ENCODE measurements at places on chromosomes 13 and 19.

GRCh38 chr13:61413572-61414535 is 1.8 kb downstream of the PCDH20 start:
- DNase-seq, result no peak

DNA sequence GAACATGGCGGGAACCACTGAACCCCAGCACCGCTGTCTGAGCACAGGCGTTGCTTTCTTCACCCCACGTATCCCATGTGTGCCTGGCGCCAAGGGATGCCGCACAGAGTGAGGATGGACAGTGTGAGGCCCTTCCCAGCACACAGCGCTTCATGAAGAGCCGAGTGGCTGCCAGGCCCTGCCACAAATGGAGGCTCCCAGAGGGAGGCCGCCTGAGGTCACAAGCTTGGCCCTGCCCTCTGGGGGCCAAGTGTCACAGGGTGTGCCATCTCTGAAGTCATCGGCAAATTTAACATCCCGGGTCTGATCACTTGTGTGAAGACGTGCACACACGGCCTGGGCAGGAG is 24.4 kb downstream of the MPND start:
- no peak for DNase-seq

DNA sequence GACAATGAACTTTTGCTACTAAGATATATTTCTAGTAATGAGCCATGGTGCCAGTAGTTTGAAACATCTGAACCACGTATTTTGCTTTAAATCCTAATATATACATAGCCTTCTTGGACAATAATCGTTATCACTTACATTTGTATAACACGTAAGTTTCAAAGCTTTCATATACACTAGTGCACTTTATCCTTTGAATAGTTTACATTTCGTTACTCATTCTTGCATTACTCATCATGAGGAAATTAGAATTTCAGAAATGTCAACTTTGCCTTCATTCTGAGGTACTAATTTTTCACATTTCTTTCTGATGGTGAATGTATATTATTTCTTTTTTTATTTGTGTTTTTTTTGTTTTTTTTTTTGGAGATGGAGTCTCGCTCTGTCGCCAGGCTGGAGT is 5.8 kb downstream of the KBTBD7 start:
- DNase-seq, result no peak

- peak; percentile 58 for DNase-seq
Observed at GRCh38 chr19:47231215-47232054, 436 bp upstream of the BBC3 start.

GRCh38 chr19:36081385-36081784 is 26.7 kb downstream of the WDR62 start:
- DNase-seq, result no peak

DNA sequence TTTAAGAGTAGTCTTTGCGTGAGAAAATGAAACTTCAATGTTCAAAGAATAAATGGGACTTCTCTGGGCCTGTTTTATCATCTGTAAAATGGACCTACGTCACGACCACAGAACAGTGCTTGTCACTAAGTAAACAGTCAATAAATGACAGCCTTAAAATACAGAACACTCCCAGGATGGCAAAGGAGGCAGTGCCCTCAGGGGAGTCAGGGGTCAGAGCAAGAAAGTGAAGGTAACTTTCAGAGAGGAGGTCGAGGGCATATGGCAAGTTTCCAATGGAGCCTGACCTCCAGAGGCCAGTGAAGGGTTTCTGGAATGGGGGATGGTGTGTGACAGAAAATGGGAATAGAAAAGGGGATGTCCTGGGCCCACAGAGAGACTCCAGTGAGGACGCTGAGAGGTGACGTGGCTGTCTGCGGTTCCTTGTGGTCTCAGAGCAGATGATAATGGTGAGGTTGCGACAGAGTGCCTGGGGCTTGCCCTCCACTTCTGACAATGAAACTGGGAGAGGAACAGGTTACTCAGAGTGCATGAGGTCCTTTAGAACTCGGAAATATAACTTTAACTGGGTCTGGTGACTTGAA is 91.8 kb downstream of the UBL3 start:
- DNase-seq, result peak; percentile 99

DNA sequence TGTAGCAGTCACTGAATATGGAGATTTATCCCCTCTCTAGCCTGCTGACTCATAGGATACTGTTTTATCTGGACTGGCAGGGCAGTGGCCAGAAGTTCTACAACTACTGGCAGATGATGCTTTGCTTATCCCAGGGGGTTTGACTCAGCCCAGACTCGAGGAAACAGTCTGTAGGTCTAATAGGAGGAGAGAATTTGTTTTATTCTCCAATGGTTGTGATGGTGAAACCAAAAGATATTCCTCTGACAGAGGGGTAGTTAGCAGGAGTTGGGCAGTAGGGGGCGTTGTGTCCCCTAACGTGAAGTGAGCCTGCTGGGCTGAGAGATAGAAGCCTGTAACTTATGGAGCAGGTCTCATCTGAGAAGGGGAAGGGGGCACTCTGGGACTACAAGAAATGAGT is 74.9 kb downstream of the WTIP start:
- DNase-seq, result no peak

DNA sequence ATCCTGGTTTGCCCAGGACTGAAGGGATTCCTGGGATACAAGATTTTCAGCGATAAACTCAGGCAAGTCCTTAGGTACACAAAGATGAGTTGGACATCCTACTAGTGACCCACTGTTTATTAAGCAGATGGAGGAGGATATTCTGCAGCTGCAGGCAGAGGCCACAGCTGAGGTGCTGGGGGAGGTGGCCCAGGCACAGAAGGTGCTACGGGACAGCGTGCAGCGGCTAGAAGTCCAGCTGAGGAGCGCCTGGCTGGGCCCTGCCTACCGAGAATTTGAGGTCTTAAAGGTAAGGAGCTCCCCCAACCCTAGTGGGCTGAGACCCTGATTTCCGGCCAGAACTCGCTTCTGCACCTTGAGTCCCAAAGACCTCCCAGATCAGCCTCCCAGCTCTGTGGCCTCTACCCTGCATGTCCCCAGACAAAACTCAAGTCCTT is 607 bp downstream of the ANGPTL8 start:
- DNase-seq, result no peak

- DNase-seq, result no peak
Observed at GRCh38 chr13:78604782-78605611, 1.6 kb upstream of the POU4F1 start.

GRCh38 chr13:67630640-67631039 is 400.5 kb upstream of the PCDH9 start:
- no peak for DNase-seq

- no peak for DNase-seq
Observed at GRCh38 chr19:46069806-46070341, 29.1 kb upstream of the IGFL4 start.

- DNase-seq, result no peak
Observed at GRCh38 chr19:45211751-45212381, 33.3 kb downstream of the BLOC1S3 start.

DNA sequence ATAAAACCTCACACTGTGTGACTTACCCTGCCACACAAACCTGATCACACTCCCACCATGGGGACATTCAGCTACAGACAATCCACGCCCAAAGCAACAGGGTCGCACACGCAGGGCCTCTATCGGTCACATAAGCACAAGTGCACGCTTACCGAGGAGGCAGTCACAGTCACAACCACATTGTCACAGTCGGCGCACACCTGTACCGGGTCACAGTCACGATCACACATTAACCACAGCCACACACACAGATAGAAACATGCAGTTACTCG is 579 bp downstream of the ZNF566 start:
- peak; percentile 49 for DNase-seq

- DNase-seq, result no peak
Observed at GRCh38 chr13:20676213-20676612, 27.3 kb upstream of the IL17D start.

- no peak for DNase-seq
Observed at GRCh38 chr13:23323946-23324709, 109.4 kb downstream of the SACS start.

- no peak for DNase-seq
Observed at GRCh38 chr19:27618006-27618405, 1594.9 kb downstream of the UQCRFS1 start.

GRCh38 chr13:51112771-51113170 is 1.7 kb upstream of the C13orf42 start:
- no peak for DNase-seq

DNA sequence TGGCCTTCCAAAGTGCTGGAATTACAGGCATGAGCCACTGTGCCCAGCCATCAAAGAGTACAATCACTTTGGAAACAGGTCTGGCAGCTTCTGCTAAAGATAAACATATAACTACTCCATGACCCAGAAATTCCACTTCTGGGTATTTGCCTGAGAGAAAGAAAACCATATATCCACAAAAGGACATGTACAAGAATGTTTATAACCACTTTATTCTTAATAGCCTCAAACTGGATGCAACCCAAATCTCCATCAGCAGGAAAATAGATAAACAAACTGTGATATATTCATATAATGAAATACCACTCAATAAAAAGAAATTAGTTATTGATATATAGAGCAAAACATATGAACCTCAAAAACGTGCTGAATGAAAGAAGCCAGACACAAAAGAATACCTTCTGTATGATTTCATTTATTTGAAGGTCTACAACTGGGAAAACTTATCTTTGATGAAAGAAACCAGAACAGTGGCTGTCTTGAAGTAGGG is 40.5 kb downstream of the TEX26 start:
- DNase-seq, result no peak

GRCh38 chr19:6801485-6802086 is 29.1 kb downstream of the VAV1 start:
- peak; percentile 97 for DNase-seq

DNA sequence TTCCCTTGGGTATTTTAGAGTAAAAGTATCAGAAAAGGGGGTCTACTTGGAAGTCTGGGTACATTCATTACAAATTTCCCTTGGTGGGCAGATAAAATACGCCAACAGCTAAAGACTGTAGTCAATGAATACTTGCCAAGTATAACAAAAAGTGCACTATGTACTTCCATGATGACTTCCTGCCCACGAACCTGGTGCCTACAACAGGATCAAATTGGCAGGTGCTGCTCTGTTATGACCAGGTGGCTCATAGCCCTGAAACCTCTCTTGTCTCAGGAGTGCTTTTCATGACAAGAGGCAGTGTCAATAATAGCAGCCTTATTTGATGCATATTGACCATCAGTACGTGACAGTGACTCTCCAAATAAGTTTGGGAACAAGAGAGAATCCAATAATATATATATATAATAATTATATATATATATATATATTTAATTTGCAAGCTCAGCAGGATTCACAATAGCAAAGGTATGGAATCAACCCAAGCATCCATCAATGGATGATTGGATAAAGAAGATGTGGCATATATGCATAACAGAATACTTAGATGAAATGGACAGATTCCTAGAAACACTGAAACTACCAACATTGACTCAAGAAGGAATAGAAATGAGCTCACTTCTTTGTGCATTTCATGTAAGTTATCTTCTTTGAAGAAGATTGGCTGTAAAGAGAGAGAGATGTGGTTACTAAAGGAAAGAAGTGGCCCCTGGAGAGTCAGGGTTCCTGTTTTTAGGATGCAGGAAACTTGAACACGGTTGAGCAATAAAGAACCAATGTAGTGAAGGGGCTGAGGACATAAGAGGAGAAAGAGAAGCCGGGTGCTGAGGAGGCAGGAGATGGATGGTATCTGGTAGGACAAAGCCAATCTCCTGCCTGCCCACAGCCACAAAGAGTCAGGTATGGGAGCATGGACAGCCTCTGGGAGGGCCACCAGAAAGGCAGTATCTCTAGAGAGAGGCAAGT is 52.0 kb upstream of the GTF2F2 start:
- peak; percentile 56 for DNase-seq

- peak; percentile 16 for DNase-seq
Observed at GRCh38 chr19:42246143-42246921, 3.9 kb upstream of the GSK3A start.

- DNase-seq, result no peak
Observed at GRCh38 chr13:113497217-113497616, 6.7 kb upstream of the DCUN1D2 start.

DNA sequence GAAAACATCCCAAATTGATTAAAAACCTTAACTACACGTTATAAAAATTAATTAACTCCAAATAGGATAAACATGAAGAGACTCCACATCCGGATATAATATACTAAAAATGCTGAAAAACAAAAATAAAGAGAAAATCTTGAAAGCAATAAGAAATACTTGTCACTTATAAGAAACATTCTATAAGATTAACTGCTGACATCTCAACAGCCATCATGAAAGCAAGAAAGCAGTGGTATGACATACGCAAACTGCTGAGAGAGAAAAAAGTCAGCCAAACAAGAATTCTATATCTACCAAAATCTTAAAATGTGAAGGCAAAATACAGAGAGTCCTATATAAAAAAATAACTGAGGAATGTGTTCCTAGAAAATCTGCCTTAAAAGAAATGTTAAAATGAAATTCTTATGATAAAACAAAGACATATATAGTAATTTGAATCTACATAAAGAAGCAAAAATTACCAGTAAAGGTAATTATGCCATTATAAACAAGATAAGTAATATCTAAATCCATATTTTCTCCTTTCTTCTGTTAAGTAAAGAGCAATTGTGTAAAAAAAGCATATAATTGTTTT is 1851.1 kb downstream of the PCDH9 start:
- DNase-seq, result no peak

DNA sequence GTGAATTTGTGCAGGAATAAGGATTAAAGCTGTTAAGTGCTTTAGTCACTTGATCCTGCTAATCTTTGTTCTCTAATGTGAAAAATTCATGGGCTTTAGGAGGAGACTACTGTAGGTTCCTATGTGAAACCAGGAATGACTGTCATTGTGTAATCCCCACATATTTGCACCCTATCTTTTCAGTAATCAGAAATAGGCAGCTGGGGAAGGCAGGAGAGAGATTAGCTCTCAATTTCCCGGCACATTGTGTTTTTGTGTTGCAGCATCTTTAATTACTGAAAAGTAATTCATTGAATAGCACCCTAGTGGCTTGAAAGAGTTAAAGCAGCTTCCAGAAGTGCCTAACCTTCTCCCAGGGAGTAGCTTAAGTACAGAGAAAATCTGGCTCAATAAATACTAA is 282.9 kb downstream of the OLFM4 start:
- no peak for DNase-seq

DNA sequence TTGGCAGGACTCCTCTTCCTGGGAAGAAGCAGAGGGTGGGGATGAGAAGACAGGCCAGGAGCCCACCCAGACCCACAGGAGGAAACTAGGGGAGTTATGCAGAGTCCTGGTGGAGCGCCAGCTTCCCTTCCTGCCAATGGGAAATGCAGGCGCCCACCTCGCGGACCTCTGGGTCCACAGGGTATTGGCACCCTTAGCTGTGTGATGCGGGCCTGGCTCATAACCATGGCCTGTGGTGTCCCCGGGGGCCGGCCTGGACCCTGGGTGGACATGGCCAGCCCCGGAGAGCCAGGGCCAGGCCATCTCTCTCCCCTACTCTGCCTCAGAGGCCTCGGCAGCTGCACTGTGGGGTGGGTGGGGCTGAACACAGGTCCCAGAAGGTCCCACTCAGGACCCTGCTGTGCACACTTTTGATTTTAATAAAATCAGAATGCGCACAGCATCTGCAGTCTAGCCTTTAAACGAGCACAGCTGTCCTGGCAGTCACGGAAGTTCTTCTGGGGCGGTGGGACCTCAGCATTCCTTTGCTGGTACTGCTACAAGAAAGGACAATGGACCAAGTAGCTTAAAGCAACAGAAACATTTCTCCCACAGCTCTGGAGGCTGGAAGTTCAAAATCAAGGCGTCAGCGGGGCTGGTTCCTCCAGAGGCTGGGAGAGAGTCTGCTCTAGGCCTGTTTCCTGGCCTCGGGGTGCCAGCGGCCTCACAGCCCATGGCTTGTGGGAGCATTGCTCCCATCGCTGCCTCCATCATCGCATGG is 1.8 kb downstream of the F10 start:
- DNase-seq, result no peak

- no peak for DNase-seq
Observed at GRCh38 chr19:45315304-45315703, 7.4 kb downstream of the CKM start.
